ENCODE measurements at places on chromosomes 13 and 19. TPM values are rescaled to one million over a fixed set of nuclear protein-coding genes. Genes with fewer than 3 reads are reported as not detected.

The ZNF780B gene
- 1.5 TPM for polyA plus RNA-seq

The THSD1 gene
- 4.4 TPM for polyA plus RNA-seq

The ZNF562 gene
- polyA plus RNA-seq: 4.6 TPM

The LILRB4 gene
- 8.3 TPM for polyA plus RNA-seq

The RGS9BP gene
- 0.03 TPM for polyA plus RNA-seq

The ZNF681 gene
- polyA plus RNA-seq: 0.34 TPM

The LILRA1 gene
- 1.3 TPM for polyA plus RNA-seq

The ZNF563 gene
- 1.2 TPM for polyA plus RNA-seq

The KLF12 gene
- polyA plus RNA-seq: 3.6 TPM

The CEACAM7 gene
- polyA plus RNA-seq: 0.23 TPM

The GAS6 gene
- 118 TPM for polyA plus RNA-seq

The UCHL3 gene
- polyA plus RNA-seq: 24.4 TPM

The TMEM86B gene
- polyA plus RNA-seq: 2.1 TPM
